Dermis blood vessel endothelial cell (primary cell): ENCODE measurements at places on chromosomes 3 and 15.
A peak's percentile ranks its signal among the peaks of the same experiment; 100 is the strongest.

- no peak for DNase-seq
These were observed 114.6 kb downstream of the LRRK1 start for GRCh38 chr15:101033801-101034200.

DNA sequence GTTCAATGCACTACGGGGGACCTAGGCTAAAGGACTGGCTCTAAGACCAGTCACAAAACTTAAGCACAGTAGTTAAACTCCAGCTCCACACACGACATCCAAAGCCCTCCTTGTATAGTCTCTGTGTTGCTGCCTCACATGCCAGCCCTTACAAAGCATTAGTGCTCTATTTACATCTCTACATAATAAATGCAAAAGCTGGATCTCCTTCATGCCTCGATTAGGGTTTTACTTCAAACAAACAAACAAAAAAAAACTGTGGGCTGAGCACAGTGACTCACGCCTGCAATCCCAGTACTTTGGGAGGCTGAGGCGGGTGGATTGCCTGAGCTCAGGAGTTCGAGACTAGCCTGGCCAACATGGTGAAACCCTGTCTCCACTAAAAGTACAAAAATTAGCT lies 9.6 kb downstream of the PGBD4 start:
- no peak for DNase-seq

- peak; percentile 7 for DNase-seq
These were observed 200.0 kb downstream of the ZNF385D start for GRCh38 chr3:21551019-21551418.

DNA sequence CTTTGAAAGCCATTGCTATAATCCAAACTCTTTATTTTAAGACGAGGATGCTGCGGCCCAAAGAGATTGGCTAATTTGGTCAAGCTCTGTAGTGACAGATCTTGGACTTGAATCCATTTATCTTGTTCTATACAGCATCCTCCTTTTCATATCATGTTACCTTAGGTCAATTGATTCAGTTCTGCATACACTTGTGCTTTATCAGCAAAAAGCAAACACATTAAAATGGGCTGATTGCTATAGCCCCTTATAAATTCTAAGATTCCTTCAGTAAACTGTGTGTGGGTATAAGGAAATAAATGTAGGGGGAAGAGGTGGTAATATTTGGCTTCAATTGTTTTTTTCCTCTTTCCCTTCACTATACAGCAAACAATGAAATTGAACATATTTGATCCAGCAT lies 40.1 kb upstream of the NECTIN3 start:
- no peak for DNase-seq

- DNase-seq = no peak
These were observed 10.9 kb downstream of the GPR87 start for GRCh38 chr3:151305775-151306151.

DNA sequence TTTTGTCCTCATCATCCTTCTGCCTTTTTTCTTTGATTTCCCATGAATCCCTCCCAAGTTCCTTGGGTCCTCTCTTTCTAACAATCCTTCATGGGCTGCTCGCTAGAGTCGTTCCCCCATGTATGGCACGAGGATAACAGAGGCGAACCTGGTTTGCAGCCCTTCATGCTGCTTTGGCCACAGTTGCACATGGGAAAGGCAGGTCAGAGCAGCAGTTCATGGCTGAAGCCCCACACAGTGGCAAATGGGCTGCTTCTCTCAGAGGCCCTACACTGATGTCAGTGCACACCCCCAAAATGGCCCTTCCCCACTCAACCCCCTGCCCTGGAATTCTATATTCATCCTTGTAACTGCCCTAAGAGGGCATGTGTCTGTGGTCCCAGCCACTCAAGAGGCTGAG lies 335.4 kb upstream of the IGF1R start:
- DNase-seq = no peak

- peak; percentile 18 for DNase-seq
These were observed 184.0 kb downstream of the MAGI1 start for GRCh38 chr3:65854606-65855304.

- no peak for DNase-seq
These were observed 574.0 kb downstream of the NTRK3 start for GRCh38 chr15:87682527-87682926.
